Spleen (tissue), 13 donors: ENCODE measurements at places on chromosomes 1 and 21.

- H3K4me3 ChIP-seq: no peak overlapping the region
- peaks cover 20% of the 10 kb centered on the region for H3K4me1 ChIP-seq
- no peaks in the 10 kb centered on the region for H3K27me3 ChIP-seq
- peak overlapping the region; percentile 60 for H3K27ac ChIP-seq
- no peaks in the 10 kb centered on the region for H3K36me3 ChIP-seq
Measured at GRCh38 chr1:175219774-175220173, 27.2 kb upstream of the KIAA0040 start.

DNA sequence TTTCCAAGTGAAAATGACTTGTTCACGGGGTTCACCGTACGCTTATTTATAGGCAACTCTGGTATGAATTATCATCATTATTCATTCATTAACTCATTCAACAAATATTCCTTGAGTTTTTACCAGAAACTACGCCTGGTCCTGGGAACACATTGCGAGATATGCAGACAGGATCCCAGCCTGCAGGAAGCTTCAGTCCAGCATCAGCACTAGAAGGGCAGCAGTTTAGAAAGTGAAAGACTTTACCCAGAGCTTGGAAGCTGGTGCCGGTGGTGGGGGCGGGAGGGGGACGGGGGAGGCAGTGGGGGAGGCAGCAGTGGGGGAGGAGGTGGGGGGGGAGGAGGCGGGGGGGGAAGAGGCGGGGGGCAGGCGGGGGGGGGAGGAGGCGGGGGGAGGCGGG lies 55.9 kb downstream of the SETD4 start:
- no peak overlapping the region for H3K4me3 ChIP-seq
- H3K27ac ChIP-seq: peak overlapping the region; percentile 12
- H3K27me3 ChIP-seq: peaks cover 34% of the 10 kb centered on the region
- no peaks in the 10 kb centered on the region for H3K36me3 ChIP-seq
- no peaks in the 10 kb centered on the region for H3K4me1 ChIP-seq

DNA sequence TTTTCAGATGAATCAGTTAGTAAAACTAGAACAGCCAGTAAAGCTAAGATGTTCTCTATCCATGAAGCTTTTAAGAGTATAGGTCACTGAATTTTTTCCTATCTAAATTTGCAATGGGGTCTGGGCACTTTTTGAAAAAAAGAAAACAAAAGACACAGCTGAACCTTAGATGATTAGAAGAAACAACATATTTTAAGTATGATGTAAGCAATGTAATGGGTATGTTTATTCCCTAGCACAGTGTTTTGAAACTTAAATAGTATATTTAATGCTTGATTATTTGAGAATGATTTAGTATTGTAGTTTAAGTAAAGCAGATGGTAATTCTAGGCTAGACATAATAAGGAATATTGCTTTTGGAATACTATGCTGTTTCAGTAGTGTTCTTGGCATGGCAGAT lies 36.2 kb downstream of the KCTD3 start:
- H3K27ac ChIP-seq: no peak overlapping the region
- H3K4me3 ChIP-seq: no peak overlapping the region
- peaks cover 15% of the 10 kb centered on the region for H3K36me3 ChIP-seq
- no peaks in the 10 kb centered on the region for H3K4me1 ChIP-seq
- no peaks in the 10 kb centered on the region for H3K27me3 ChIP-seq

- no peak overlapping the region for H3K4me3 ChIP-seq
- no peak overlapping the region for H3K27ac ChIP-seq
- H3K27me3 ChIP-seq: no peaks in the 10 kb centered on the region
- no peaks in the 10 kb centered on the region for H3K4me1 ChIP-seq
- no peaks in the 10 kb centered on the region for H3K36me3 ChIP-seq
Measured at GRCh38 chr1:170273291-170274130, 127.8 kb downstream of the NTMT2 start.

DNA sequence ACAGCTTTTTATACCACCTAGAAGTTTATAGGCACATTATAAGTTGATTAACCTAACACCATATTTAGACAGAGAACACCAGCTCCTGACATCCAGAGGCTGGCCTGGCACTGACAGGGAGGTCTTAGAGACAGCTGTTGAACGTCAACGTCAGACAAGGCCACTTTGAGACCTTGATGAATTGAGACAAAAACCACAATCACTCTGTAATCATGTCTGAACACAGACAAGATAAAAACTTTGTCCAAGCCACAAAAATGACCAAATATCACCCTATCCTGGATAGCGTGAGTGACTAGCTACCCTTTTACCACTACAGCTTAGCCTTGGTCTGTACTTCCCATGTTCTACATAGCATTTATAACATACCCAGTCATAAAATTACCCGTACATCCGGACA lies 403.6 kb upstream of the CHRM3 start:
- no peak overlapping the region for H3K4me3 ChIP-seq
- H3K36me3 ChIP-seq: no peaks in the 10 kb centered on the region
- no peak overlapping the region for H3K27ac ChIP-seq
- no peaks in the 10 kb centered on the region for H3K4me1 ChIP-seq

- peaks cover 21% of the 10 kb centered on the region for H3K4me1 ChIP-seq
- DNase-seq: peak; percentile 80
- no peaks in the 10 kb centered on the region for H3K36me3 ChIP-seq
- peaks cover 13% of the 10 kb centered on the region for H3K27me3 ChIP-seq
Measured at GRCh38 chr1:247857069-247857984, at the start of gene TRIM58. TRIM58 (plus strand) TSS chr1:247857187; CDS start chr1:247857247, 60 bp downstream.

DNA sequence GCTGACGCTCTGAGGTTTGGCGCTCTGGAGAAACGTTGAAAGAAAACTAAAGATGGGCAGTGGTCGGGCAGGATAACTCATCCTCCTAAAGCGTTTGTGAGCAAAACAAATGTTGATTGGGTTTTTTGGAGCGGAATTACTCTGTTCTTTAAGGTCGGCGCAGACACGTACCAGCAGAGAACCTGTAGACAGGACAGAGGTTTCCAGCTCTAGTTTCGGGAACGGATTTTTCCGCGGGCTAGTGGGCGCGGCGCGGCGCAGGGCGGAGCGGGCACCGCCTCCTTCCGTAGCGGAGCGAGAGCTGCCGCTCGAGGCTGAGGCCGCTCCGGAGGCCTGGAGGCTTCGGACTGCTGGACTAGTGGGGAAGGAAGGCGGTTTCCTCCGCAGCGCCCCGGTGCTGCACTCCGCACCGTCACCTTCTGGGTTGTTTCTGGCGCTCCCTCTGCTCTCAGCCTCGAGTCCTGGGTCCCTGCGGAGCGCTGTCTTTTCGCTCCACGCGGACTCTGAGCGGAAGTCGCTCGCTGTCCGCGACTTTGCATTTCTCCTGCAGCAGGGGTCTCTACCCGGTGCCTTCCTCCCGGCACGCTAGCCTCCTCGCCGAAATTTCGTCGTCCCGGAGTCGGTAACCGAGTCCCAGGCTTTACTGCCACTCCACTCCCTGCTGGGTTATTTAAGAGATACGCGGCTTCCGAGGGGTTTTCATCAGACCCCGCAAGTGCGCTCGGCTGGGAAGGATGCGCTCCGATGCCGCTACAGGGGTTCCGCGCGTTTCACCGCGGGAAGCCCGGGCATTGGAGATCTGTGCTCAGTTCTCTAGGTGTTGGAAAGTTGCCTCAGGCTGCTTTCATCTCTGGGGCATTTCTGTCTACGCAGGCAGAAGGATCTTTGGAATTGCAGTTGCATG lies 7.0 kb downstream of the FOXD2 start:
- H3K4me1 ChIP-seq: peaks cover 16% of the 10 kb centered on the region
- H3K36me3 ChIP-seq: no peaks in the 10 kb centered on the region
- H3K27ac ChIP-seq: no peak overlapping the region
- H3K4me3 ChIP-seq: peak overlapping the region; percentile 24

DNA sequence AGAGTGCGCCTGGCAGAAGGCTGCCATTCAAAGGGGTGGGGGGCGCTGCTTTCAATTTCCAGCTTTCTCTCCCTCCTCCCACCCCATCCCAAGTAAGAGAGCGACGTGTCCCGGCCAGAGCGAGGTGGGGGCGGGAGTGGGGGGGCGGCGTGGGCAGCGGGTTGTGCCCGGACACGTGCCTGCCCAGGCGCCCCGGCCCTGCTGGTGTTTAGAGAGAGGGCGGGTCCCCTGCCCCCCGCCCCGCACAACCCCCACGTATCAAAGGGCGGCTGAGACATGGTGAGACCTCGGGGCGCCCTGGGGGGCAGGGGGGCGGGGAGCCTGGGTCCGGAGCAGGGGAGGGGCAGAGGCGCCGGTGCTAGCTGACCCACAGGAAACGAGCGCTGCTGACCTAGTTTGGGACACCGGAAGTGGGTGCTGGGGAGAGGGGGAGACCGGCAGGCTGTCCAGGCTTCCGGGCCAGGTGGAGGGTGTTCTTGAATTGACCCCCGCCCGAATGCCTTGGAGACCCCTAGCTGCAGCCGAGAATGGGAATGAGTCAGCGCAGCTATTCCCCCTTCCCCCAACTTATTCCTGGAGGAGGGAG lies 1.3 kb downstream of the ZBTB7B start:
- H3K4me1 ChIP-seq: peaks cover 66% of the 10 kb centered on the region
- H3K4me3 ChIP-seq: peak overlapping the region; percentile 81
- H3K27ac ChIP-seq: peak overlapping the region; percentile 95
- peak; percentile 90 for DNase-seq

- no peaks in the 10 kb centered on the region for H3K4me1 ChIP-seq
- no peaks in the 10 kb centered on the region for H3K27me3 ChIP-seq
- H3K36me3 ChIP-seq: no peaks in the 10 kb centered on the region
- no peak overlapping the region for H3K27ac ChIP-seq
Measured at GRCh38 chr1:222071387-222071786, 329.5 kb upstream of the DUSP10 start.
